ENCODE measurements at places on chromosomes 5 and 9.

DNA sequence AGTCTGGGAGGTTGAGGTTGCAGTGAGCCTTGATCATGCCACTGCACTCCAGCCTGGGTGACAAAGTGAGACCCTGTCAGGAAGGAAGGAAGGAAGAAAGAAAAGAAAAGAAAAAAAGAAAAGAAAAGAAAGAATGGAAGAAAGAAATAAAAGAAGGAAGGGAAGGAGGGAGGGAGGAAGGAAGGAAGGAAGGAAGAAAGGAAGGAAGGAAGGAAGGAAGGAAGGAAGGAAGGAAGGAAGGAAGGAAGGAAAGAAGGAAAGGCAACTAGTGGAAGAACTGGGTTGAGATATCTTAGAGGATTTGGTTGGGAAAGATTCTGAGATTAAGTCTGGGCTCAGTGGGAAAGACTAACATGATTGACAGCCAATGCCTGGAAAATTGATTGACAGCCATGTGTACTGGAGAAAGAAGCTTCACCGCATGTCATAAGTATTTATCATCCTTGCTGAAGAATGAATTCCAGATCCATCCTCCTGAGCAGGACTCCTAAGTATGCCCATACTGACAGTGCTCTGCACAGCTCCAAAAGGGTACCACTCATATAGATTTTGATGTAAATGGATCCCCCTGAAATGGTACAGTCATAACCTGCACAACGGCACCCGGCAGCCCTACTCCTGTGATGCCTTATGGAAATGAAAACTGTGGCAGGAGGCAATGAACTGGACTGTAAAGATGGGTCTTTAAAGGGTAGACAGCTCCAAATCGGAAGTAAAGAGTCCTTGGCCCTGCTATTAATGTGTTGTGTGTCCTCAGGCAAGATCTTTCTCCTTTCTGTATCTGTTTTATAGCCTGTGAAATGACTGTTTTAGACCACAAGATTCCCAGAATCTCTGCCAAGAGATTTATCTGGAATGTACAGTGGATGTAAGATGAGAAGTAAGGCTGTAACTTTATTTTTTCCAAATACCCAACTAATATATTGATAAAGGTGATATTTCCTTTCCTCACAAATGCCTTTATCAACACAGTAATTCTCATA, 16.9 kb upstream of the ADRA1B start:
- DNase-seq, result no peak

DNA sequence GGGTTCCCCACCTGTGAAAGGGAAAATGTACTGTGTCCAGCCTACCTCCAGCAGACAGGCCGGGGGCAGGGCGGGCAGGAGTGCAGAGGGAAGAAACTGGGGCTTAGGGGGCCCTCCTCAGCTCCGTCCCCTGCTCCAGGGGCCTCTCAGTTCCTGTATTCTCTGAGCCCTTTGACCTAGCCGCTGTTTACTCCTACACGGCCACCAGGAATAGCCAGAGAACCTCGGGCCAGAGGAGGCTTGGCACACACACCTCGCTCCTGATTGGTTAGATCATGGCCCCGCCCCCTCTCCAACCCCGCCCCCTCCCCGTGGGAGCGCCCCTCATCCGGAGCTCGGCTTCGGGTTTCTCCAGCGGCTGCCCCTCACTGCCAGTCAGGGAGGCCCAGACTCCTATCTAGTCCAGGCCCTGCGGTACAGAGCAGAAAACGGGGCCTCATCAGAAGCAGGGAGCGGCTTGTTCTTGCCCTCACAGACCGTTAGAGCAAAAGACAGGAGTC, 2.2 kb downstream of the ST6GALNAC6 start:
- DNase-seq, result no peak

DNA sequence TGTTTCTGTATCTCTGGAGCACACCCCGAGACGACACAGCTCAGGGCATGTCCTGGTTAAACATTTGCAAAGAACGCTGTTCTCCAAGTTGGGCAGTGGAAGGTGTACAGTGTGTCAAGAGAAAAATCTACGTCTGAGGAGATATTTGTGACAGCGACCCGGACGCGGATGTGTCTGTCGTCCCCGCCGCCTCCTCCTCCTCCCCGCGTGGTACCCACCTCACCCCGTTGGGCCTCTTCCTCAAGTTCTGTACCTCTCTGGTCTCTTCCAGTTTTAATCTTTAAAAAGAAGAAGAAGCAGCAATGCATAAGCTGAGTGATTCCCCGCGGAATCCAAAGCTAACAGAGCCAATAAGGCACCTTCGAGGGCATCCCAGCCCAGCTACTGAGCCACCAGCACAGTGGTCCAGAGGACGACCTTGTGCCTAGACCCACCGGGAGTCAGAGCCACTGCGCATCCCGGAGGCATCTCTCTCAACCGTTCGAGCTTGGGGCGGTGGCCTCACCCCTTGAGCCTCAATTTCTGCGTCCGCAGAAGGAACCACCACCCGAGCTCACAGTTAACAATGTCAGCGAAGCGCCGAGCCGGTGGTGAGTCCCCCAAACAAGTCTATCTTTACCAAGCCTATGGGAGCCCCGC, 467 bp downstream of the C9orf78 start:
- DNase-seq, result no peak

GRCh38 chr5:168101352-168101751, 190.1 kb upstream of the WWC1 start:
- no peak for DNase-seq

Measured in NCI-H510A treated with DMSO at 0.1 percent for 48 hours (cell line).